Stimulated activated CD4-positive, alpha-beta T cell treated with anti-CD3 and anti-CD28 coated beads, Interleukin-15, amount 100 ng/mL, for 1 hour (primary cell): ENCODE measurements at places on chromosomes 7 and 10.

- no peak for DNase-seq
These were observed 5.0 kb downstream of the TSPAN33 start for GRCh38 chr7:129149511-129149910.

GRCh38 chr10:6197321-6197720, 5.4 kb upstream of the PFKFB3 start:
- DNase-seq: no peak

GRCh38 chr10:48410503-48410902, 104.0 kb downstream of the MAPK8 start:
- DNase-seq: no peak

DNA sequence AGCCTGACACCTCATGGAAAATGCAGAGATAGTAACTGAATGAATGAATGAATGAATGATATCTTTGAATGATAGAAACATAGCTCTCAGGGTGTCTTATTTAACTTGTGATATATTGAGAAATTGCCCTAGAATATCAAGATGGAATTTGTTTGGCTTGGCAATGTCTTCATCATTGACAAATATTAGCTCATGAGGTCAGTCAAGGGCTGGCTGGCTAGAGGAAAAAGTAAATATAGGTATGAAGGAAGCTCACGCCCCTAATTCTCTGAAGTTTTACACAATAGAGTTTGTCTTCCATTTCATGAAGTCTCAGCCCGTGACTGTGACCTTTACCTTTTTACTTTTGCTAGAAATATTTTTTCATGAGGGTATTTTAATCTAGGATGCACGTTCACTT, 305.2 kb downstream of the ADARB2 start:
- DNase-seq: no peak

GRCh38 chr7:106731187-106731586, 70.2 kb upstream of the CCDC71L start:
- DNase-seq: no peak

GRCh38 chr7:51321961-51322515, 5.4 kb upstream of the COBL start:
- DNase-seq: no peak

- DNase-seq: no peak
These were observed 362.3 kb upstream of the MTPN start for GRCh38 chr7:136339464-136339863.

DNA sequence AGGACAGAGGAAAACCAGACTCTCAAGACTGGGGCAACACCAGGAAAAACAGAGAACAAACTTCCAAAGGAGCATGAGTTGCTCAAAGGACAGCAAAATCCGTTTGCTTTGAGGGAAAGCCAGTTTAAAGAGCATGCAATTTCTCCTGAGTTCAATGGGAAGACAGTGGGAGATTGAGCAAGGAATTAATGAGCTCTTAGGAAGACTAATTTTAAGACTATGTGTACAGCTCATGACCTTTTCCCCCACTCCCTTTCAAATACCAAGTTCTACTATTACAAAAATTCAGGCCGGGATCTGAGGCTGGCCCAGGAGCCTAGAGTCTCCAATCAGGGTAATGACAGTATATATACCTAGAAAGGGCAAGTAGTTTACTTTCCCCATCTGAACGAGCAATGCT, 79.2 kb downstream of the EPDR1 start:
- no peak for DNase-seq

DNA sequence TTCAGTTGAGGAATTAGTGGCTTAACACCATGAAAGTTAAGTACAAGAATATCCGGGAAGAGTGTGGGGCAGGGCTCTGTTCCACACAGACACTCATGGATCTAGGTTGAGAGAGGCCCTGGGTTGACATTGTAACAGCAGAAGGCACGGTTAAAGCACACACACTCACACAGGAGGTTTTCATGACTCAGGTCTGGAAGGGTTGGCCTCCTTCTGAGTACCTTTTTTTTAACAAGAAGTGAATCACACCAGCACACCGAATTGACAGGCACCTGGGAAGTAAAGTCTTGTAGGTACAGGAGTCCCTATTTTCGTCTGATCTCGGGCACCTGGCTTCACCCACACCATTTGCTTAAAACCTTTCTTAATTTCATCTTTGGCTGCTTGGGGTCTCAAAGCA, 509.4 kb upstream of the ADARB2 start:
- no peak for DNase-seq

DNA sequence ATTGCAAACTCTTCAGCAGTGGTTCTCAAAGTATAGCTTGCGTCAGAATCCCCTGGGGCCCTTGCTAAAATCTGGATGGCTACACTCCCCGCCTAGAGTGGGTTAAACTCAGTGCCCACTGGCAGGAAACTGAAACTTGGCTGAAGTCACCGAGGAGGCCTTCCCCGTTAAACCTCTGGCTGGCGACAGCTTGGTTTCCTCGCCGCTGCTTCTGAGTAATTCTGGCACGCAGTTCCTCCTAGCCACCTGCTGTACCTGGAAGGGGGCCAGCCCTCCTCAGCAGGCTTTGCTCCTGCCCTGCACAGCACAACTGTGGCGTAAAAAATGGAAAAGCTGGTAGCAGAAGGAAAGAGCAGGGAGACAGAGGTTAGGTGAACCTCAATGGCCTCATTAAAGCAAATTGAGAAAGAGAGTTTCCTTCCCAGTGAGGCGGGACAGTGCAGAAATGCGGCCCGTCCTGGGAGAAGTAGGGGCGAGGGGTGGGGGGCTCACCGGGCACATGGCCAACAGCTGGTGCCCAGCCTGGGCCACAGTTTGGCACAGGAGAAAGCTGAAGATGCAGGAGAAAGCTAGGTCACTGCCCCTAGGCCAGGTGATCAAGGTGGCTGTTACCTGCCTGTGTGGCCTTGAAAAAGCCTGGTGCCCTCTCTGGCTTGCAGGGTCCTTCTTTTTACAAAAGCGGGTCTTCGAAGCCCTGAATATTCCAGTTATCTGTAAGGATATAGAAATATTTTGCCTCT, 46.6 kb downstream of the ALOX5 start:
- DNase-seq: no peak

GRCh38 chr7:93851536-93851935, 39.0 kb downstream of the TFPI2 start:
- no peak for DNase-seq

DNA sequence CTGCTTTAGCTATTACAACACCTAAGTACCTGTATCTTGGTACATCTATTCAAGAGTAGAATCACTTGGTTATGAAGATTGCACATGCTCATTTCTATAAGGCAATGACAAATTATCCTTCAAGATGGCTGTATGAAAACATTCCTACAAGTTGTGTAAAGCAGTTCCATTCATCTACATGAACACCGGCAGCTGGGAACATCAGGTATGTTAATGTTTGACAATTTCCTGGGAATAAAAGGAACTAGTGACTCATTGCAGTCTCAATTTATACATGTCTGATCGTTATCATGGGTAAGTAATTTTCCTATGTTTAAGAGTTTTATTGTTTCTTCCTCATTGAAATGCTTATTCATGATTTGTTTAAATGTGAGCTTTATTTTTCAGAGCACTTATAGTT, 203.2 kb upstream of the SEMA3E start:
- DNase-seq: no peak

GRCh38 chr10:54484186-54484585, 316.8 kb downstream of the PCDH15 start:
- DNase-seq: no peak

- no peak for DNase-seq
These were observed 49.2 kb upstream of the KCNMA1 start for GRCh38 chr10:77686650-77687417.

DNA sequence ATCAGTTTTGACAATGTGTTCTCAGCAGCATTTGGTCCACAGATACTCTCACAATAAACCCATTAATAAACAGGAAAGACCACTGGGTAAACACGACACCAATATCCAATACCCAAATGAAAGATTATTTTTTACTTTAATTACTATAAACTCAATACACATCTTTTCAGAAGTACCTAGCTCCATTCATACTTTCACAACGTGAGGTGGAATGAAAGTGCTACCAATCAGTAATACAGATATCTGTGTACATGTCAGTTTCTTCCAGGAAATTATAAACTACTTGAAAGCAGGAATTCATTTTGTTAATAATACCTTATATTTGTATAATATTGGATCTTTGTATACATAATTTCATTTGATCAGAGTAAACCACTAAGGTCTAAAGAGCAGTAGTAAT, 11.9 kb downstream of the CDK6 start:
- DNase-seq: no peak

- no peak for DNase-seq
These were observed 192.2 kb downstream of the PRKG1 start for GRCh38 chr10:51266496-51266895.

DNA sequence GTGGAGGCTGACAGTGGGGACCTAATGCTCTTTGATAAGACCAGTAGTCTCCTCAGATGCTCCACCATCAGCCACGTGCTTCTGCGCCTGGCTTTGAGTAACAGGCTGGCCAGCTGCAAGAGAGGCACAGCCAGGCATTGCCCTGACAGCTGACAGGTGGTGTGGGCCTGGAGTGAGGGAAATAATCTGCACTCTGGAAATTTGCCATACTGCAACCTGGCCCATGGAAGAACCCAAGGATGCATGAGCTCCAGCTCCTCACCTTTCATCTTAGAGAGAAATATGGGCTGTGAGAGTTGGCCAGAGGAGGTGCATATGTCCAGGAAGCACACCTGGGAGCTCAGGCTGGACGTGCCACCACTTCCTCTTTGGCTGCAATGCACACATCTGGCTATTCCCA, 118.9 kb downstream of the PLXDC2 start:
- DNase-seq: no peak

- no peak for DNase-seq
These were observed 105.8 kb downstream of the THSD7A start for GRCh38 chr7:11726001-11726793.
